GM23338 (cell line): ENCODE measurements at places on chromosomes 4 and X. TPM values are rescaled to one million over a fixed set of nuclear protein-coding genes. Genes with fewer than 3 reads are reported as not detected.

DNA sequence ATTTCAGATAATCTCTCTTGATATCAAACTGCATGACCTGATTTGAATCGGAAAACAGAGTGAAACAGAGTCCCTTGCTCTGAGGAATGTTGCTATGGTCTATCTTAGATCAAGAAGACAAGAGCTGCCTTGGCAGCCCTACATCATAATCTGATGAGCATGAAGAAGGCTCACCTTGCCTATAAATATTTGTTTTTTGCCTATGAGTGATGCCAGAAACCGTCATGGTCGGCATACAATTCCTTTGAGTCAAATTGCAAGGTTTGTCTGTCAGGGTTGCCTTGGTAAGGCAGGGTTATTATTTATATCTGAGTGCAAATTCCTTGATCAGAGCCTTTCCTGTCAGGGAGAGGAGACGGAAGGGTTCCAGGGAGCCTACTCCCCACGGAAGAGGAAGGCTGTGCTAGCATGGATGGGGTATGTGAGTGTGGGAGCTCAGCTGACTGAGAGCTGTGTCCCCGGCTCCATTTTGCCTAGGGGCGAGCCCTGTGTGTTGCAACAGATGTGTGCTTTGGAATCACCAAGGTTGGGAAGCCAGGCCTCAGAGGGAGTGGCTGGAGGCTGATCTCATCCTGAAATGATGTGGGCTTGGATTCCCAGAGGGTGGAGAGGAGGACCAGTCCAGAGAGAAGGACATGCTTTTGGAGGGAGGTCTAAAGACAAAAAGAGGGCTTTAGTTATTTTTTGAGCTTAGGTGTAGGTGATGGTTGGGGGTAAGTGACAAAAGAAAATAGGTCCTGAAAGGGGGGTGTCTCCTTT is 43.6 kb downstream of the RTL9 start:
- H3K4me3 ChIP-seq, result no peak overlapping the region
- H3K27me3 ChIP-seq, result no peaks in the 10 kb centered on the region
- H3K27ac ChIP-seq, result no peak overlapping the region
- DNase-seq, result peak; percentile 33
- no peaks in the 10 kb centered on the region for H3K36me3 ChIP-seq

Gene TET2
- total RNA-seq, result 1.8 and 2.2 TPM in 2 replicates

DNA sequence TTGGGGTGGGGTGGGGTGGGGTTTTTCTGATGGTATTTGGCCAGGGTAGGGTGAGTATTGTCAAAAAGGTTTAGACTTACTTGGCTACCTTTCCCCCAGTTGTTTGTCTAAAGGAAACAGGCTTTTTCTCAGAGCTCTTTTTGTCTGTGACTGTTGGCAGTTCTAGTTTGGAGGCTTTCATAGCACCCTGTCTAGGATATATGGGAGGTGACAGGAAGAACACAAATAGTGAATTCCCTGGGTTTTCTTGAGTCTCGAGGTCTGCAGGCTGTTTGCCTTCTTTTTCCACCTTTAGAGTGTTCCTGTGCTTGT is 13.5 kb downstream of the RPS6KA3 start:
- H3K27ac ChIP-seq, result no peak overlapping the region
- H3K4me3 ChIP-seq, result no peak overlapping the region
- no peaks in the 10 kb centered on the region for H3K27me3 ChIP-seq
- no peak for DNase-seq

DNA sequence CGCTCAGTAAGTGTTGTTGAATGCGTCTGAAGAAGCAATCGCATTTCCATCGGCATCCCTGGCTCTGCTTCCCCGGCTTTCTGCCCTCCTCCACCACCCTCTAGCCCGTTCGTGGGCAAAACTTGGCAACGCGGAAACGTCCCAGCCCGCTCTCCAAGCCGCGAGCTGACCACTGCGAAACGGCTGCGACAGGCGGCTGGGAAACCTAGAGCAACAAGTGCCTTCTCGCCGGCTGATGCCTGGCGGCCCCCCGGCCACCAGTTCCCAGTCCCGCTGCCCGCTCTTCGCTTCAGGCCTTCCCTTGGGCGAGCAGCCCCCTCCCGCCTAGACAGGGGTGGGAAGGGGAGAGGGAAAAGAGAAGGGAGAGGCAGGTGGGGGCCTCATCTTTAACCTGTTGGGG is 837 bp downstream of the CITED1 start:
- peak; percentile 28 for DNase-seq
- H3K27me3 ChIP-seq, result peaks cover 78% of the 10 kb centered on the region
- H3K36me3 ChIP-seq, result no peaks in the 10 kb centered on the region
- no peak overlapping the region for H3K27ac ChIP-seq
- H3K4me1 ChIP-seq, result 0 out of 2 replicates have a peak, but pooled peaks cover 5% of the 10 kb centered on the region

- no peak for DNase-seq
- H3K4me3 ChIP-seq, result no peak overlapping the region
- H3K4me1 ChIP-seq, result no peaks in the 10 kb centered on the region
- no peaks in the 10 kb centered on the region for H3K27me3 ChIP-seq
Measured at GRCh38 chr4:46445710-46446314, 55.9 kb upstream of the GABRA2 start.

- H3K27me3 ChIP-seq, result peaks cover 27% of the 10 kb centered on the region
- H3K27ac ChIP-seq, result no peak overlapping the region
- no peaks in the 10 kb centered on the region; the same call in 1 of the 2 replicates for H3K4me1 ChIP-seq
- no peaks in the 10 kb centered on the region for H3K36me3 ChIP-seq
Measured at GRCh38 chr4:2063557-2064275, 4.6 kb downstream of the NAT8L start.

Gene F11
- 1.5 and 2.1 TPM in 2 replicates for total RNA-seq

GRCh38 chr4:34633241-34633640 is 1611.1 kb downstream of the ARAP2 start:
- no peaks in the 10 kb centered on the region for H3K36me3 ChIP-seq
- no peak overlapping the region for H3K27ac ChIP-seq
- DNase-seq, result no peak
- H3K4me1 ChIP-seq, result no peaks in the 10 kb centered on the region
- no peaks in the 10 kb centered on the region for H3K27me3 ChIP-seq

- no peak for DNase-seq
- H3K27me3 ChIP-seq, result no peaks in the 10 kb centered on the region
Measured at GRCh38 chr4:148023512-148024181, 291.8 kb downstream of the ARHGAP10 start.

DNA sequence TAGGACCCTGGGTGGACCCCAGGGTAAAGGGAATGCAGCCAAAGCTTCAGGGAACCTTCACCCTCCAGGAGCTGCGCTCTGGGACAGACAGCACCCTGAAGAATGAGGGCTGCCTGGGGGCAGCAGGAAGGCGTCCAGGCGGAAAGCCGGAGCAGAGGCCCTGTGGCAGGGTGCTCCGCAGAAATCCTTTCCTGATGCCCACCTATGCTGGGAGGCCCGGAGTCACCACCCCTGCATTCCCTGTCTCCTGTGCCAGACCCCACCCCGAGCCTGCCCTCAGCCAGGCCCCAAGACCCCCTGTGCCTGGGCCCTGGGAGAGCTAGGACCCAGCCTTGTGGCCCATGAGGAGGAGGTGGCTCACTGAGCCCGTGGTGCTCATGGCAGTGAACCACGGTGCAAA is 1.3 kb upstream of the DGKQ start:
- H3K27me3 ChIP-seq, result peaks cover 10% of the 10 kb centered on the region; the same call in 1 of the 2 replicates
- H3K36me3 ChIP-seq, result no peaks in the 10 kb centered on the region
- H3K4me3 ChIP-seq, result no peak overlapping the region
- H3K4me1 ChIP-seq, result no peaks in the 10 kb centered on the region; the same call in 1 of the 2 replicates

Gene CSAG3
- total RNA-seq, result not detected in 2 replicates

Gene BMP15
- not detected in 2 replicates for total RNA-seq

Gene NEXMIF
- 0.70 and 0.76 TPM in 2 replicates for total RNA-seq

GRCh38 chrX:101190736-101191135 is 28.9 kb upstream of the DRP2 start:
- peaks cover 11% of the 10 kb centered on the region for H3K27me3 ChIP-seq
- H3K36me3 ChIP-seq, result no peaks in the 10 kb centered on the region
- H3K4me1 ChIP-seq, result no peaks in the 10 kb centered on the region
- DNase-seq, result no peak

Gene PPP1R3F
- total RNA-seq, result 9.4 and 11.3 TPM in 2 replicates

- H3K27me3 ChIP-seq, result no peaks in the 10 kb centered on the region
- H3K36me3 ChIP-seq, result peaks cover 5% of the 10 kb centered on the region; the same call in 1 of the 2 replicates
- no peak for DNase-seq
- H3K27ac ChIP-seq, result no peak overlapping the region
- no peak overlapping the region for H3K4me3 ChIP-seq
Measured at GRCh38 chr4:184641451-184641850, 7.8 kb downstream of the CASP3 start.
